IMR-90 (cell line): ENCODE measurements at places on chromosomes 5 and 9. TPM values are rescaled to one million over a fixed set of nuclear protein-coding genes. Genes with fewer than 3 reads are reported as not detected.

GRCh38 chr9:121278477-121279261 is 10.7 kb downstream of the GSN start:
- DNase-seq: peak; percentile 99

Gene CNTNAP3B
- total RNA-seq: 1.4 and 2.2 TPM in 2 replicates

GRCh38 chr5:89998519-89999305 is 410.8 kb downstream of the CETN3 start:
- DNase-seq: no peak

DNA sequence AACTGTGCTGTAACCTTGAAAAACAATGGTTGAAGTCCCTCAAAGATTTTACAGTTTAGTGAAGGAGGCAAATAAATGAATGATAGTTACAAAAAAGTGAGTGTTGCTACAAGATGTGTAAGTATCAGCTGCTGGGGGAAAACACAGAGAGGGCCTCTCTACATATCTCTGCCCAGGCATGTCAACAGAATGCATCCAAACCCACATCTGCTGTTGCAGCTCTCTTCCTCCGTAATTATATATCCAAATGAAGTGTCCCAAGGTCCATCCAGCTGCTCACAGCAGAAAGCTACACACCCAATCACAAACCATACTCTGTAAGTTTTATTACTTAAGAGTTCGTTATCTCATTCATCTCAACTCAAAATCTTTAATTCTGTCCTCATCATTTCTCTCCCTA is 584.6 kb downstream of the ANXA1 start:
- DNase-seq: no peak

Gene N4BP3
- total RNA-seq: under 0.01 and 0.18 TPM in 2 replicates

Gene OR13C4
- not detected in 2 replicates for total RNA-seq

- no peak for DNase-seq
Observed at GRCh38 chr9:114059047-114059803, 18.9 kb downstream of the AMBP start.

GRCh38 chr9:92661743-92662142 is 8.2 kb downstream of the IPPK start:
- DNase-seq: no peak

GRCh38 chr9:70421272-70422180 is 7.1 kb upstream of the KLF9 start:
- peak; percentile 54 for DNase-seq

Gene PGM5
- 12.8 and 14.7 TPM in 2 replicates for total RNA-seq

Gene CAMK4
- 4.8 and 6.7 TPM in 2 replicates for total RNA-seq

GRCh38 chr5:21823588-21823987 is 1029.6 kb downstream of the CDH12 start:
- DNase-seq: peak; percentile 50

DNA sequence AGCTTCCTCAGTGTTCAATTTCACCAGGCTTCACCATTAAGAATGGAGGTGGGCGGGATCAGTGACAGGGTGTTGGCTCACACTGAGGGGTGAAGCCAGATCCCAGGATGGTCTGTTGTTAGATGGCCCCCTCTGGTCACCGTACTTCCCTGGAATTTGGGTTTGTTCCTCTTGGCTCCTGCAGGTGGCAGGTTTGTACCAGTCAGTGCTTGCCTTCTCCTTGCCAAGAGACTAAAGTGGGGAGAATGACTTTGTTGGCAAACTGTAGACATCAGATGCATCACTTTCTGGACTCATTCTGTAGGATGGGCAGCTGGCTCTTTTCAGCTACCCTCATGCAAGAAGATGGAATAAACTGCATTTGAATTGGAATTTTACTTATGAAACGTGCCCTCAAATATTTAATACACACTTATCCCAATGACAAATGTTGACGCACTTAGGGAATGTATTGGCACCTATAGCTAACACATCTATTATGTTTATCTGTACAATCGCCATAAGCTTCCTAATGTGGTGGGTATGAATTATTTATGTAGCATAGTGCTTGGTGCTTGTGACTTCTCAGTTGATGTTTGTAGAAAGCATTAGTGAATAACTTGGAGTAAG is 31.4 kb upstream of the ANKRD55 start:
- peak; percentile 54 for DNase-seq

Gene CCL28
- total RNA-seq: under 0.01 TPM in 2 replicates

DNA sequence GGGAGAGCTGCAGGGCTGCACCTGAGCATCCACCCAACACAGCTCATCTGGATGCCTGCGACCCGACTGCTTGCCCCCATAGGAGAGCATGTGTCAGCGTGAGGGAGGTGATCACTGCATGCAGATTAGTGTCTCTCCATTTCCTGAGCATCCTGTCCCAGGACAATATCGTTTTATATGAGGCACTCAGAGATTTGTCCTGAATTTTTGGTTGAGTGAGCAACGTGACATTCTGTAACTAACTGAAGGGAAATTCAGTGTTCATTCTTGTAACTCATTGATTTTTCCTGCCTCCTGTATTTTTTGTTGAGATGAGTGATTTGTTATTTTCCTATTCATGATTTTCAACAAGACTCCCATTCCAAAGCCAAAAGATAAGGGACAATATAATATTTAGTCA is 20.7 kb upstream of the ANKRD34B start:
- DNase-seq: no peak

DNA sequence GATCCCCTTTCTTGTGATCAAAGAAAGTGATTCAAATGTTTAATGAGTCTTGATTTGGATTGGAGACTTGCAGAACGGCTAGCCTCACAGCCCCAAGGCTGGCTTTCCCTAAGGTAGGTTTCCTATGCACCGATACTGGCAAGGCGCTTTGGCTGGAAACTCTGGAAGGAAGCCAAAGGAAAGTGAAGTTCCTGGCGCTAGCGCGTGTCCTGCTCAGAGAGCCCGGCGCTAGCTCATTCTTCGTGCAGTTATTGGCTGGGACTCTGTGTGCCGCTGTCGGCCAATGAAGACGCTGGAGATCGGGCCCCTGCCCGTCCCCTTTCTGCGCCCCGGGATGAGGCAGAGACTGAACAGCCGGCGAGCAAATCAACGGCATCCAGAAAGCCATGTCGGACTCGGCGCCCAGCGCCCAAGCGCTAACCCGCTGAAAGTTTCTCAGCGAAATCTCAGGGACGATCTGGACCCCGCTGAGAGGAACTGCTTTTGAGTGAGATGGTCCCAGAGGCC is at the start of gene PCDHGC3:
Gene PCDHGC3 (plus strand): TSS at position 342 of the 507 bp plus-strand sequence. CDS start 151 bp downstream, at position 493.
- peak; percentile 95 for DNase-seq

Gene IER5L
- total RNA-seq: 12.5 and 14.4 TPM in 2 replicates

DNA sequence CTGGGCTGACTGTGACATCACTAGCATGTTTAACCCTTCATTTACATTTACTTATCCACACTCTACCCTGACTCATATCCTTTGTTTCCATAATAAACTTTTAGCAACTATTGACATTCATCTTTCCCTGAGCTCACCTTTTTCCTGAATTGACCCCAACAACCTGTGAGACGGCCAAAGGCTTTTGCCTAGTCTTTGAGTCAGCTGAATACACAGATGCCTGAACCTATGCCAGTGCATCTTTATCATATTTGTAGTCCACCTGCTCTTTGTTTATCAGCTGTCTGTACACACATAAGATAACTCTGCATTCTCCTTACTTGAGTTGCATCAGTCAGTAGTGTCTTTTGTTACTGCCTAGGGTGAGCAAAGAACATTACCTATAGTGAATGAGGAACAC is 128.5 kb upstream of the HMHB1 start:
- no peak for DNase-seq

Gene NOTCH1
- total RNA-seq: 1.8 and 2.5 TPM in 2 replicates

Gene C9orf85
- total RNA-seq: 4.3 and 10.6 TPM in 2 replicates

Gene PCDHGA12
- total RNA-seq: 8.8 and 9.7 TPM in 2 replicates

DNA sequence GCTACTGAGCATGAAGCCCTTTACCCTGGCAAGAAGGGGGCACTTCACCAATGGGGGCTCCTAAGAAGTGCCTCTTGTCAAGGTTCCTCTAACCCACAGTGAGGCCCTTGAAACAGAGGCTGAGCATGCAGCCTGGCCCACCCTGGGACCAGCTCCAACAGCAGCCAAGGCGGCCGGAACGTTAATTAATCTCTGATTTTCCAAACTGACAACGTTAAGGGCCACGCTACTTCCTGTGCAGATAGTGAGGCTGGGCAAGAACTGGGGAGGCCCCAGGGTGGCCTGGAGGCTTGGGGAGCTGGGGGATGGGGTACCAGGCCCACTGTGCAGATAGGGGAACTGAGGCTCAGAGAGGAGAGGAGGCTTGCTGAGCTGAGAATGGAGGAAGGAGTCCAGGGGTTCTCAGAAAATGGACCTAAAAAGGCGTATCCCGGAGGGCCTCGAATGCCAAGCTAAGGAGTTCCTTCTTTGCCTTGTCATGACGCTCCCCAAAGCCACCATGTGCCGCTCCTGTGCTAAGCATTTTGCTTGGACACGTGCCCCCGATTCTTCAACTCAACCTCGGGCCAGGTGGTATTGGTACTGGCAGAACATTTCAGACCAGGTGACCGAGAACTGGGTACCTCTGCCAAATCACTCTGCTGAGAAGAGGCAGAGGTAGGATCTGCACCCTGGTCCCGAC is 72.0 kb upstream of the STXBP1 start:
- no peak for DNase-seq

GRCh38 chr5:14669975-14670374 is 5.5 kb downstream of the OTULIN start:
- DNase-seq: peak; percentile 25

Gene SPATA31A3
- total RNA-seq: not detected in 2 replicates

Gene SEMA6A
- 0.28 and 0.36 TPM in 2 replicates for total RNA-seq

DNA sequence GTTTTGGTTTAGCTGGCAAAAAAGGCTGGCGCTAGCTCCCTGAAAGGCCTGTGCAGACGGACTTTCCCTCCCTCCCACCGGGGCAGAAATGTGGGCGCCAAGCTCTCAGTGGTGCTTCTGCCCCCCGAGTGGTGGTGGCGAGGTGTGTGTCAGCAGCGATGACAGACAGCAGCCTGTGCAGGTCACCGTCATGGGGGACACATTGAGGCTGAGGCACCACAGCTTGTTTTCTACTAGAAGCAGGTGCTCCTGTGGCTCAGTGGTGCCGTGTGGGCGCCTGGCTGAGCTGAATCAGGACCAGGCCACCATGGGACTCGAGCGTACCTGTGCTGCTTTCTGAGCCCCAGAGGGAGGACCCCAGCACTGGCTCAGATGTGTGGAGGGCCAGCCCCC is 6.2 kb downstream of the WNK2 start:
- DNase-seq: no peak

Gene CDX1
- 0.18 TPM in 1 of 2 replicates, not detected in the other for total RNA-seq

Gene WDR36
- total RNA-seq: 87.8 and 111 TPM in 2 replicates
